OCI-LY7 (cell line): ENCODE measurements at places on chromosomes 5 and 9. TPM values are rescaled to one million over a fixed set of nuclear protein-coding genes. Genes with fewer than 3 reads are reported as not detected.

- DNase-seq = no peak
Observed at GRCh38 chr5:79858410-79858723, 132.7 kb downstream of the MTX3 start.

GRCh38 chr5:22560147-22560546 lies 293.0 kb downstream of the CDH12 start:
- DNase-seq = no peak

Gene TMEM215
- not detected in 2 replicates for total RNA-seq

- peak; percentile 73 for DNase-seq
Observed at GRCh38 chr9:136339173-136339957, 12.0 kb downstream of the GPSM1 start.

DNA sequence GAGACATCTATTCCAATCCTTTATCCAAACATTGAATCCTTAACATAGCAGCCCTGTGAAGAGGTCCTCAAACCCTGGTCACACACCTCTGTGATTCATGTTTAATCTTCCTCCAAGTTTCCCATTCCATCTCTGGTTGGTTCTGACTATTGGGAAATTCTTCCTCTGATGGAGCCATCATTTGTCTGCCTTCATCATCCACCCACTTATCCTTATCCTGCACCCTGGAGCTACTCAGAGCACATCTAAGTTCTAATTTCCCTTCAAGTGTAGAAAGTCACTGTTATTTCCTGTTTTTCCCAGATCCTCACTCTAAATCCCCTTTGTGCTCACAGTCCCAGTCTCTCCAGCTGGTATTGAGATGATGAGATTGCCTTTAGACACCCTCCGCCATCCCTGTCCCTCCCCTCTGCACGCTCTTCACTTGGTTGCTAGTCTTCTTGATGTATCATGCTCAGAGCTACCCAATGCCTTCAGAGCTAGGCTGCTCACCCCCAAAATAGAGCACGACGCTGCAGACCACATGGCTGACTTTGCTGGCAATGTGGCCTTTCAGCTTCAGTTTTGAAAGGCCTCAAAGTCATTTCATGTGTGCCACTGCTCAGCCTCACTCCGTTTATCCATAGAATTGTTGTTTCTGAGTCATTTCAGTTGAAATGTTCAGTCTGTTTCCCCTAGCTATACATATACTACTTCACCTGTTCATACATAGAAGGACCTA lies 154.3 kb downstream of the PALM2AKAP2 start:
- no peak for DNase-seq

Gene PCDHA5
- total RNA-seq = not detected in 2 replicates

DNA sequence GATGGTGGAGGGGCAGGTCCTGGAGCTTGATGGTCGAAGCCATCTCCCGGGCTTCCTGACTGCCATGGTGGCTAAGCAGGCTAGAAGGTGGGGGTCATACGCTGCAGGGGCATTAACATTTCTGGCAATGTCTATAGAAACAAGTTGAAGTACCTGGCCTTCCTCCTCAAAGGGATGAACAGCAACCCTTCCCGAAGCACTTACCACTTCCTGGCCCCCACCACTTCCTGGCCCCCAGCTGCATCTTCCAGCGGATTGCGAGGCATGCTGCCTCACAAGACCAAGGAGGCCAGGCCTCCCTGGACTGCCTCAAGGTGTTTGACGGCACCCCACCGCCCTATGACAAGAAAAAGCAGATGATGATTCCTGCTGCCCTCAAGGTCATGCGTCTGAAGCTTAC lies 97.0 kb upstream of the MOCS2 start:
- DNase-seq = no peak
